ENCODE measurements at places on chromosomes 3 and 15.

DNA sequence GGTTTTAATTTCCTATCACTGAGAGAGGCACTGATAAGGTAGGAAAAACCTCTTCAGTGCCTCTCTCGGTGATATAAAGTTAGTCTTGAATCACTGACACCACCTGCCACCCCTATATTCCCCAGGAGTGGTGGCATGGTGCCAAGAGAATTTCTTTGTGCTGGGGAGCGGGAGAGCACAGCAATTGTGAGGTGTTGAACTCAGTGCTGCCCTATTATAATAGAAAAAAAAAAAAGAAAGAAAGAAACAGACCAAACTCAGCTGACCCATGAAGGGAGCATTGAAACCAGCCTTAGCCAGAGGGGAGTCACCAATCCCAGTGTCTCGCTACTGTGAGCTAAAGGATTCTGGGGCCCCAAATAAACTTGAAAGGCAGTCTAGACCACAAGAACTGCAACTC lies 201.4 kb upstream of the STT3B start:
- no peak for DNase-seq

GRCh38 chr3:20141851-20142250 lies 44.2 kb downstream of the SGO1 start:
- DNase-seq = no peak

DNA sequence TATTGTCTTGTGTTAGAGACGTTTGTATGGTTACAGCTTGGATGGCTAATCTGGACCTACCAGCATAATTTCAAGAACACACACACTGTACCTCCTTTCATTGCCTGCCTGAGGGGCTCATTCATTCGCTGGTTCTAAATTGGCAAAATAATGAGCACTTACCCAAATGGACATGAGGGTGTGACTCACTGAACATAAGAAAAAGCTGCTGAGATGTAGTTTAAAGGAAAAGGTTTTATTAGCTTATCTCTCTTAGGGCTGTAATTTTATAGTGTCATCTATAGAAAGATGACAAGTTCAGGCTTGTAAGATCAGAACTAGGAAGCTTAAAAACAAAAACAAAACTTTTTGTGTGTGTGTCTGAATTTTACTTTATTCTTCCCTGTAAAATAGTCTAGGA lies 120.7 kb upstream of the WNT7A start:
- DNase-seq = no peak

- DNase-seq = no peak
These were observed 110.9 kb downstream of the MYRIP start for GRCh38 chr3:39920271-39920670.

DNA sequence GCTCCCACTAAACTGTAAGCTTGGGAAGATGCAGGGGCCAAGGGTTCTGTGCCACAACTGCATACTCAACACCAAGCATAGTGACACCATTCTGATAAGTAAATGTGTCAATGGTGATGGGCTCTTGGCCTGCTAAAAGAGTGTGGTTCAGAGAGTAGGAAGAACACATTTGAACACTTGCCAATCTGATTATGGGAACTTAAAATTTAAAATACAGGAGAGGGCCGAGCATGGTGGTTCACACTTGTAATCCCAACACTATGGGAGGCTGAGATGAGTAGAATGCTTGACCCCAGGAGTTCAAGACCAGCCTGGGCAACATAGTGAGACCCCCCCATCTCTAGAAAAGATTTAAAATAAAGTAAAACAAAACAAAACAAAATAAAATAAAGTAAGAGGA lies 34.1 kb downstream of the PTPN9 start:
- no peak for DNase-seq

DNA sequence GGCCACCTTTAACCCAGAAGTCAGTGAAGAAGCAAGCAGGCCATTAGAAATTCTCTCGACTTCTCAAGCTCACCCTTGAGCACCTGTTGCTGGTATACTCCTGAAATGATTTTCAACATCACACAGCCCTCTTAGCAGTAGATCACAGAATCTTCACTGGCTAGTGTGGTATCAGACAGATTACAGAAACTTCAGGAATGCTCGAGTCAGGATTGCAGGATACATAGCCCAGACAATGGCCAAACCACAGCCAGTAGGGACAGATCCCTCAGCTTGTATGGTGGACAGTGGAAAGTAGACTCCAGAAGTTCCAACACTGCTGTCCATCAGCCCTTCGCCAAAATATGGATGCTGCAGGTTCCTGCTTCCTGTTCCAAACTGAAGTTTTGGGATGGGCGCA lies 4.5 kb upstream of the KLHL40 start:
- no peak for DNase-seq

DNA sequence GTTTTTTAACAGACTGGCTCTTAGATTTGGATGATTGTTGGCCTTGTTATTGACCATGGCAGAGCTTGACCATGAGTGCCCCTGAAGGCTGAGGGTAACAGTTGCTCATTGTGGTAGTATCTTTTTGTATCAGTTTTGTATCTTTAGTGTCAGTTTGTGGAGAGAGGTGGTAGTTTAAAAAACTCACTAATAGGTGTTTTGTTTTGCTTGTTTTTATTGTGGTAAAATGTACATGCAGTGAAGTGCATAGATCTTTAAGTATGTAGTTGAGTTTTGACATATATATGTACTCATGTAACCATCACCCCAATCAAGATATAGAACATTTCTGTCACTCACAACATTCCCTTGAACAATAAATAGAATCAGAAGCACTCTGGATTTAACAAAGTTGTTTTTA lies 9.8 kb downstream of the GMPS start:
- no peak for DNase-seq

GRCh38 chr3:57029924-57030323 lies 30.5 kb upstream of the SPATA12 start:
- DNase-seq = no peak
